ENCODE measurements at places on chromosomes 5 and 9.

- DNase-seq: no peak
Measured at GRCh38 chr5:33831041-33831440, 60.7 kb downstream of the ADAMTS12 start.

DNA sequence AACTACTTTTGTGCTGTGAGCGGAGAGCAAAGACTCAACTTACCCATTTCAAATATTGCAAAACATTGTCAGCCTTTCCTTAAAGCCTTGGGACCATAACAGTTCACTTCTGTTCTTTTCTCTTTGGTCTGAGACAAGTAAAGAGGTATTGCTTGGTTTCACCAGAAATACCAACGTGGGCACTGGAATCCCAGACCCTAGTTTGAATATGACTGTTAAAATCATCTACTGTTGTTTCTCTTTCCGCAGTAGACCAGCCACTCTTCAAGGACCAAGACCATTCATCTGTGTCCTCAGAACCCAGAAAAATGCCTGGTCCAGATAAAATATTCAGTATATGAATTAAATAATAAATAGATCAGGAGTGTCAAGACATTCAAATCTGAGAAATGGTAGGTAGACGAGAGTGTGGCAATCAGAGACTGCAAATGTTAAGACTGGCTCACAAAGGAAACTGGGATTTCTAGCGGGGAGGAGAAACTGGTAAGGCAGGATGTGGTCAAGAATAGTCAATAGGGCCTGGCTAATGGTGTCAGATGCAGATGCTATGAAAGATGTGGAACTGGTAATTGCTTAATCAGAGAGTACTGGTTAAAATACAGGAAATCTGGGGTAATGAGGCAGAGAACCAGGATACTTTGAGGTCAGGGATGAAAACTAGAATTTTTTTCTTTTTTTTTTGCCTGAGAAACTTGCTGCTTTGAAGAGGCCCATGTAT is 82.1 kb upstream of the IL33 start:
- no peak for DNase-seq

GRCh38 chr9:33164138-33164809 is 2.9 kb downstream of the B4GALT1 start:
- no peak for DNase-seq

DNA sequence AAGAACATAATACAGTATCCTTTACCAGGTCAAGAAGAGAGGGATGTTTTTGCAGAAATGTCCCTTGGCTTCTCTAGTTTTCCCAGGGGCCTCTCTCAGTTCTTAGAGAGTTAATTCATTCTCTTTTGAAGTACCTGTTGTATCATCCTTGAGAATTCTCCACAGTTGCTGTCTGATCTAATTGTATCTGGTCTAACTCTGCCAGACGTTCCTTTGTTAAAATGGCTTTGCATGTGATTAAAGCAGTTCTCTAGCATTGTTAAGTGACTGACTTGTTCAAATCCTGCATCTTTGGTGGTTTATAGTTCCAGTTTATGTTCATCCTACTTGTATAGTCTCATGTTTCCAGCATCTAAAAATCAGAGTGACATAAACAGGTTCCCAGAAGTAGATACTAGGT is 65.0 kb downstream of the KIAA1958 start:
- DNase-seq: no peak

- no peak for DNase-seq
Measured at GRCh38 chr5:170612256-170612678, 108.4 kb downstream of the KCNIP1 start.

DNA sequence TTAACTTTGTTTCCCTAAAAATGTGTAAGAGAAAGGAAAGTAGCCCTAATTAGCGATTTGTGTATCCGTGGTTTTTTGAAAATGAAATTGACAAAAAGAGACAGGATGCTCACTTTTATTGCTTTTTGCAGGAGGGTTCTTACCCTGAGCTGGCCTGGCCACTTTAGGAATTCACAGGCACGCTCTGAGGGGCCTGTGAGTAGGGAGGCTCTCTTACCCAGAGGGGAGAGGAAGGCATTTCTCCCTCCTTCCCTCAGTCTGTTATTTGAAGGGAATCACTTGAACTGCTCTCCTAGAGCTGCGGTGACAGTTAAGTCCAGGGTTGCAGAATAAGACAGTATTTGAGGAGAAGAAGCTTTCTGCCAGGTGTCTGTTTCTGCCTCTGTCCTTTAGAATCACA is 16.7 kb downstream of the PIK3R1 start:
- no peak for DNase-seq

- peak; percentile 11 for DNase-seq
Measured at GRCh38 chr9:69971643-69972449, 71.8 kb upstream of the MAMDC2 start.

GRCh38 chr5:78720997-78721396 is 72.4 kb upstream of the LHFPL2 start:
- no peak for DNase-seq

GRCh38 chr5:118326481-118327045 is 661.8 kb downstream of the DTWD2 start:
- DNase-seq: no peak

DNA sequence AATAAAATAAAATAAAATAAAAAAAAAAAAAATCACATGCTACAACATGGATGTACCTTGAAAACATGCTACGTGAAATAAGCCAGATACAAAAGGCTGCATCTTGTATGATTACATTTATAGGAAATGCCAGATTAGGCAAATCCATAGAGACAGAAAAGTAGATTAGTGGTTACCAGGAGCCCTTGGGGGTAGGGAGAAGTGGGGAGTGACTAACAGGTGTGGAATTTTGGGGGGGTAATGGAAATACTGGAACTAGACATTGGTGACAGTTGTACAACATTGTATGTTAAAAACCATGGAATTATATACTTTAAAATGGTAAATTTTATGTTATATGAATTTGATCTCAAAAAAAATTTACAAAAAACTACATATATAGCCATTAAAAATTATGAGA is 47.3 kb downstream of the SLC1A1 start:
- no peak for DNase-seq

- DNase-seq: no peak
Measured at GRCh38 chr9:127983847-127984289, 3.1 kb upstream of the EEIG1 start.

- no peak for DNase-seq
Measured at GRCh38 chr5:2012885-2013284, 130.2 kb upstream of the IRX4 start.

- no peak for DNase-seq
Measured at GRCh38 chr5:169153405-169153804, 147.5 kb downstream of the SLIT3 start.

DNA sequence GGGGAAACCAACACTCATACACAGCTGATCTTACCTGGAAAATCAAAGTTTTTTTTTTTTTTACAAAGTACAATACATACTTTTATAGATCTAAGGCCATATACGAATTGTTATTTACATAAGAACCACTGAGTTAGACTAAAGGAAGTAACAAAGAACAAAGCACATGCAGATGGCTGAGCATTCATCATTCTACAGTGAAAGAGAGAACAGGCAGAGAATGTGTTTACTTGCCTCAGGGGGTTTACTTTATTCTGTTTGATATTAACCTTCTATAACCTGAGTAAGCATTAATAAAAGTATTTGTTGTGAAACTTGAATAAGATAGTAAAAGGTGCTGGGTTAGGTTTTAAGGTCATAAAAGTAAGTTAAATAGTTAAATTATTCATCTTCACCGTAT is 54.7 kb downstream of the SLC38A9 start:
- DNase-seq: no peak

DNA sequence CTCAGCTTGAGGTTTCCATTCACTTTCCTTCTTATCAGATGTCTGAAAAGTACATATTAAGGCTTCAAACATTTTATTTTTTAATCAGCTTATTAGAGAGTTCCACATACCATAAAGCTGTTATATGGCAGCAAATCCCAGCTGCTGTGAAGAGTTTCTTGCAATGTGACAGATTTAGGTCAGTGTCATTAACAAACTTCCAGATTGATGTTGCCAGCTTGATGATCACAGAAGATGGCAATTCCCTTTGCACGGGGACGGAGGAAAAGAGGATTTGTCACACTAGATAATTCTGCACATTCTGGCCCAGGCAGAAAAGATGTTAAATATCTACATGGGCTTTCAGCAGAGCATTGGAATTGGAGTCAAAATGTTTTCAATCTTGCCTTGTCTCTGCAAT is 215.8 kb downstream of the BRINP1 start:
- DNase-seq: no peak

DNA sequence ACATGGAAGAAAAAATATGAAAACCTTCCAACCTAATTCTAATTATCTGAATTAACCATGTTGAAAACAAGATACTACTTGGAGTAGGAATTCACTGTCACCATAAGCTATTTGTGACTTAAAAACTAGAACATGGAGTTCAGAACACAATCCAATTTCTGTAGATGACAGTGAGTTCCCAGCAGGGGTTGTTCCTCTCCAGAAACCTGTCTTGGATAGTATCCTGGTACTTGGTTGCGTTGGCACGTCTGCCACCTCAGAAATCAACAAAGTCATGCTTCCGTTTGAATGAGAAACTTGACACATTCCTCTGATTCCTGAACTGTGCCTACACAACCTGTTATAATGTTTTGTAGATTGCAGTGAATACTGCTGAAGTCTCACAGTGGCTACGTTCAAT is 789.9 kb upstream of the DMAC1 start:
- no peak for DNase-seq

DNA sequence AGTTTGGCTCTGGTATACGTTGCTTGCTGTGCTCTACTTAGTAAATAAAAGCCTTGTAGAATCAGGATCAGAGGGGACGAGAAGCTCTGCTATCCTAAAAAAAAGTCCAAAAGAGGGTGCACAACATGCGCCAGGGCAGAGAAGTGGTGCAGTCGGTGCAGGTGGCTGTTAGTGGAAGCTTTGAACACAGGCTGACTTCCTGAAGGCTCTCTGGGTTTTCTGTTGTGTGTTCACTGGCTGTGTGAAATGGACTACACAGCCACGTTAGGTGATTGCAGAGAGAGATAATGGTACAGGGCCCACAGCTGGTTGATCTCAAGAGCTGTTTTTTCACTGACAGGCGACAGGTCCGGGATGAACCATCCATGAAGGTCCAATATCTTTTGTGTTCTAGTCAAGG is 167.4 kb downstream of the TMEM167A start:
- no peak for DNase-seq

DNA sequence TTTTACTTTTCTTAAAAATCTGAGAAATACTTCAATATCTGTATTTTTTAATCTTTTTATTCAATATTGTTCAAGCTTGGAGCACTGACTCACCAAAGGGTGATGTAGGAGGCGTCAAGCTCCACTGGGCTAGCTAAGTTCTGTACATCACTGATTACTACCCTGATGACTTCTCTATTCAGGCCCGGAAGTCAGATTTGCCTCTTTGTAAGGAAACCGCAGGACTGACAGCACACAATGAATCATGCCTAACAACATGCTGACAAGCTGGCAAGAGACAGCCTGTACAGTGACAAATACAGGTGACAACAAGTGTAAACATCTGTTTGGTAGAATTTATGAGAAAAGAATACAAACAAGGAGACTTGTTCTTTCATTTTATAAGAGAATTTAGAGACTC is 627.9 kb upstream of the RORB start:
- DNase-seq: no peak

DNA sequence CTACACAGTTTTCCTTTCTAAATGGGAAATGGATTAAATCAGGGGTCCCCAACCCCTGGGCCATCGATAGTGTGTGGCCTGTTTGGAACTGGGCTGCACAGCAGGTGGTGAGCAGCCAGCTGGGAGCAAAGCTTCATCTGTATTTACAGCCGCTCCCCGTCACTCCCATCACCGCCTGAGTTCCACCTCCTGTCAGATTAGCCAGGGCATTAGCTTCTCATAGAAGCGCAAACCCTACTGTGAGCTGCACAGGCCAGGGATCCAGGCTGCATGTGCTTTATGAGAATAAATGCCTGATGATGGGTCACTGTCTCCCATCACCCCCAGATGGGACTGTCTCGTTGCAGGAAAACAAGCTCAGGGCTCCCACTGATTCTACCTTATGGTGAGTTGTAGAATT is 41.2 kb upstream of the FLT4 start:
- no peak for DNase-seq

DNA sequence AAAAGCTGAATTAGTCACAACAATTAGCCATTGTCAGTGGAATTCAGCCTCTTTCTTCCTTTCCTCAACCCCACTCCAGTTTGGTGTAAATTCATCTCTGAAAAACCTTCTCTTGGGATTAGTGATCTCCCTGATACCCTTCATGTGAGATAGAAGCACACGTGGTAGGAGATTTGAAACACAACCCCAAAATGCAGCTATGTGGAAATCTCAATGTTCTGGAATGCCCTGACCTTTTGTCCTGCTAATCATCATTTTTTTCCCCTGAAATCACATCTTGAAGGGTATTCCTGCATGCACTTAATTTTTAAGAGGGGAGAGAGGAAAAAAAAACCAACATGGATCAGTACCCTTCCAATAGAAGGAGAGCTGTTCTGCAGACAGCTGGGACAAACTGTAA is 612.6 kb downstream of the EBF1 start:
- DNase-seq: no peak

GRCh38 chr5:118506217-118506852 is 482.0 kb downstream of the DTWD2 start:
- DNase-seq: no peak

DNA sequence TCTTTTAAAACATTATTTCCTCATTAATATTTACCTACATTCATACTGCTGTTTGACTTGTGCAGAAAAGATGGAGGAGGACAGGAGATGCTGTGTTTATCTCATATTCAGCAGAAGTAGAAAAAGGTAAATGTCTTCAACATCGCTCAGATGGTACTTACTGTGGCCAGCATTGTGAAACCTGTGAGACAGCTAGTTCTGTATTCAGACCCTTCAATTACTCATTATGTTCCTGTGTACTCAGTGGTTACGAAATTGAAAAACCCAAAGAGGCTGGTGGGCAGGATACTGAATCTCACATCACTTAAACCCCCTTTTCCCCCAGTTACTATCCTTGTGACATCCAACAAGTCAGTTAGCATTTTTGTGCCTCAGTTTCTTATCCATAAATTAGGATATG is 216.0 kb downstream of the KDM4C start:
- peak; percentile 65 for DNase-seq

- DNase-seq: no peak
Measured at GRCh38 chr5:98593418-98593817, 180.0 kb upstream of the RGMB start.

DNA sequence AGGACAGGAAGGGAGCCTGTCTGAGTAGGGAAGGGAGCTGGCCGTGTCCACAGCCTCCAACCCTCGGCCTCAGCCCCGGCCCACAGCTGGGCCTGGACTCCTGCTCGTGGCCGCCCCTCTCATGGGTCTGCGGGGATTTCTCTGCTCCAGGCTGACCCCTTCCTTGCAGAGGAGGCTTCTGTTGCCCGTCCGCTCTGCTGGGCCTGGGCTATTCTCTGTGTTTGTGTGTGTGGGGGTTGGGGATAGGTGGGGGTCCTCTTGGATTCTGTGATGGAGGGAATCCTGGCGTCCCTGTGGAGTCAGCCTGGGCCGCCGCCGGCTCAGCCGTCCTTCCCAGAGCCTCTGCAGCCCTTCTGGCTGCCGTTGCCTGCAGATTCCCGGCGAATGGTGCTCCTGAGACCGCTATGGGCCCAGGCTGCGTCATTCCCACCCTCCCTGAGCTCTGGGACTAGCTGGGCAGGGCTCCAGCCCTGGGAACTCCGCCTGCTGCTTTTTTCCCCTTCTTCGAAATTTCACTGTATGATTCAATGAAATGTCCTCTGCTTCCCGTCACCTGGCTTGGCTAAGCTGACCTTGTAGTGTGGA is 64.2 kb downstream of the FGF18 start:
- no peak for DNase-seq

- no peak for DNase-seq
Measured at GRCh38 chr5:120388016-120388781, 75.9 kb upstream of the PRR16 start.

GRCh38 chr5:53006911-53007890 is 18.0 kb downstream of the ITGA2 start:
- DNase-seq: no peak

- DNase-seq: no peak
Measured at GRCh38 chr9:78073722-78074121, 42.1 kb upstream of the GNAQ start.

Data from T-helper 2 cell (primary cell).